ENCODE measurements at places on chromosomes 7 and 10. TPM values are rescaled to one million over a fixed set of nuclear protein-coding genes. Genes with fewer than 3 reads are reported as not detected.

DNA sequence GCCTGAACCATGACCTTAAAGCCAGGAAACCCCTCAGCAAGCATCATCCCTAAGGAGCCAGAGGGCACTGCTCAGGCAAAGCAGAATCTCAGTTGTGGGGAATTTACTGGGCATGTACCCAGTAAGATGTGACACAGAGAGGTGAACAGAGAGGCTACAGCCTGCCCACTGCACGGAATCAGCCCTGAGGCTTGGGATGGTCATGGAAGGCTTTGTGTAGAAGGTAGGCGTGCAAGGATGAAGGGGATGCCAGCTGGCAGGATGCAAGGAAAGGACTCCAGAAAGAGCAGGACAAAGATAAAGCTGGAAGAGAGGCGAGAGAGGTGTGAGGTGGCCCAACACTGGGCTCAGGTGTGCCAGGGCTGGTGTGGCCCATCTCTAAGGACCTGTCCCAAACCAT lies 2.4 kb upstream of the AIFM2 start:
- no peak for DNase-seq

GRCh38 chr10:71571460-71572175 lies 148.0 kb downstream of the C10orf105 start:
- DNase-seq = no peak

GRCh38 chr10:4755286-4755989 lies 70.6 kb upstream of the AKR1E2 start:
- DNase-seq = peak; percentile 20

- DNase-seq = no peak
Measured at GRCh38 chr7:155227788-155228458, 69.8 kb upstream of the INSIG1 start.

Gene NODAL
- not detected for total RNA-seq

DNA sequence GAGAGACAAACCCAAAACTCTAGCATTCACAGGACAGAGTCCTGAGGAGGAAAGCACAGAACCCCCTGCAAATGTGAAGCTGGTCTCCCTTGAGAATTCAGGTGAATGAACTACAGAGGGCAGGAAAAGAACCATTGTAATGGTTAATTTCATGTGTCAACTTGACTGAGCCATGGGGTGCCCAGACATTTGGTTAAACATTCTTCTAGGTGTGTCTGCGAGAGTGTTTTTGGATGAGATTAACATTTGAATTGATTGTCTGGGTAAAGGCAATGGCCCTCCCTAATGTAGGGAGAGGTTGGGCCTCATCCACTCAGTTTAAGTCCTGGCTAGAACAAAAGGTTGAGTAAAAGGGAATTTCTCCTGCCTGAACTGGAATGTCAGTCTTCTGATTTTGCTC lies 15.7 kb upstream of the CDK1 start:
- no peak for DNase-seq

- DNase-seq = no peak
Measured at GRCh38 chr7:141406347-141406746, 144.9 kb upstream of the AGK start.

GRCh38 chr10:3763035-3763456 lies 22.0 kb downstream of the KLF6 start:
- peak; percentile 76 for DNase-seq

Gene ZNF488
- total RNA-seq = not detected

DNA sequence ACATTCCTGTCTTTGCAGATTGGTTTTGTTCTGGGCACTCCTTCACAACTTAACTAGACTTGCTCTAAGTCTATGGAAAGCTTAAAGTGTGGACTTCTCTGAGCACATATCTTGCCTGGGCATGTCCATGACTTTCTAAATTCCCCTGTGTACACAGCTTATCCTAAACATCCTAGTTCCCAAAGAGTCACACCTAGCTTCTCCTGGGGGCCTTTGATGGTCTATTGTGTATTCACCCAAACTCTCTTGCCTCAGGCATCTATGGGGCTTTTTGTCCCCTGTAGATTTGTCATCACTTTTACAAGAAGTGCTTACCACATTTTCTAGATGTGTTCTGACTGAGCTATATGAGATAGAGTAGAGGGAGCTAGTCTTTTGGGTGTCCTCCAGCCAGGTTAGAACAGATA lies 12.2 kb upstream of the ZNF488 start:
- no peak for DNase-seq

Gene PTTG1IP2
- total RNA-seq = not detected

DNA sequence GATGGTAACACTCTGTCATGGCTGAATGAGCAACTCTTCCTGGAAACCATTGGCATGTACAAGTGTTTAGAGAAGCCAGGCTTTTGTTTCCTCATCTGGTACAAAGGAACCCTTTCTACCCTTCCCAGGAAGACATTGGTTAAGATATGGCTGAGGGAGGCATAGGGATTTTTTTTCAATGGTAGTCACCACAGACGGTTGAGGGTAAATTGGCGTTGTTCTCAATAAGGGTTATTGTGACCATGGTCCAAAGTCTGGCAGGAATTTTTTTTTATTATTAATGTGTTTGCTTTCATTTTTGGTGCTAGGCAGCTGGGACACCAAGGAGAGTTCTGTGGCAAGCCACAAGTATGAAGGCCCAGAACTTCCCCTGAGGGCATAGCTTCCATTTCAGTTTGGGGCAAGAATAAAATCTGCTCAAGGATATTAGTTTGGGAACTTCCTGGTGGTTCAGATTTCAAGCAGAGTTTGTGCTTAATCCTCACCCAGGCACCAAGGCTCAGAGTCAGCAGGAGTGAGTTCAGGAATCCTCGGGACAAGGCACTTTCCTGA lies at the start of gene PLEKHS1:
TSS of gene PLEKHS1 (plus strand) at position 502 of the 552 bp plus-strand sequence. CDS start 3,596 bp downstream, outside the sequence.
- DNase-seq = no peak

DNA sequence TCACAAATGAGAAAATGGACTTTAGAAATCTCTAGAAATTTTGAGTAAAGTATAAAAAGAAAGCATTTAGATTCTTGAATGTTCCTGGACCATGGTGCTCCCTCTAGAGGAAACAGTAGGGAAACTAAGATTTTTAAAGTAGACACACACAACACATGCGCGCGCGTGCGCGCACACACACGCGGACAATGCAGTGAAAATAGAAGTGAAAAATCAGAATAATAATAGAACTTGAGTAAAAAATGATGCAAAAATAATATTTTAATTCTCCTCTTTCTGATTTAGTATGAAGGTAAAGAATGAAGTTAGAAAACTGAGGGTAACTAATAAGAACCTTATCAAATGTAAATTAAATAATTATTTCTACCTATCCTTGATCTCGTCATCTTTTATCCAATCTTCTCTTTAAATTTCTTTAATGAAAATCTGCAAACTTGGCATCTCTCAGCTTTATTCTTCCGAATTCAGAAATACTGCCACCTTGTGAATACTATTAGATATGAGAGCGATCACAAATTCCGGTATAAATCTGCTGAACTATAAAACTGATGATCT lies 117.0 kb upstream of the AMPH start:
- DNase-seq = peak; percentile 57

Gene CNTNAP2
- total RNA-seq = not detected

- DNase-seq = no peak
Measured at GRCh38 chr10:129361676-129362376, 105.2 kb upstream of the MGMT start.

- DNase-seq = no peak
Measured at GRCh38 chr7:37054624-37055241, 330.4 kb upstream of the AOAH start.

Gene EVX1
- total RNA-seq = not detected

DNA sequence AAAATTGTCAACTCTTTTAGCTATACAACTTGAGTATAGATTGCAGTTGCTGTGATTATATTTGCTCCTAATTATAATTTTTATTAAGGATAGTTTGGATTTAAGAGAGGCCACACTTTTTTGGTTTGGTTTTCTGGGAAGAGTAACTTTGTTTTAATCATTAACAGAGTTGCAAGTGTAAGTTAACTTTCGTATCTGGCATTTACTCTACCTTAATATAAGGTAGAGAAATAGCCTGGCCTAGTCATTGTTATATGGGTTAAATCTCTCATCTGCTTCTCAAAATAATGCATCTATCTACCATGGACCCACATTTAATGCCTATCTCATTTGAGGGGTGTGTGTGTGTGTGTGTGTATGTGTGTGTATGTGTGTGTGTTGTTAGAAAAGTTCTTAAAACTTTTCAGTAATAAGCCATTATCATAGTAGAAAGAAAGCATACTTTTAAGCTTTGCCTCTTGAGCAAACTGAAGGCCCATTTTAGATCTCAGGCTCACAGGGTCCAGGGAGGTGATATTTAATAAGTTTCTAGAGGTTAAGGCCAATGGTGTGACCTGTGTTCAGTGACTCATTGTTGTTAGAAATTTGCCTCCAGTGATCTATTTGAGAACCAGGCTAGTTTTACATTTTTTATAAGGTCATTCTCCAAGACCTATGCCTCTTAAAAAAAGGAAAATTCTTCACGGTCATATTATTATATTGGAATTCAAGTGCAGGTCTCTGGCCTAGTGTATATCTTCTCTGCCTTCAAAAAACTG lies 10.9 kb upstream of the TEX47 start:
- no peak for DNase-seq

Gene TEX47
- not detected for total RNA-seq

Gene ANKRD7
- 0.25 TPM for total RNA-seq

DNA sequence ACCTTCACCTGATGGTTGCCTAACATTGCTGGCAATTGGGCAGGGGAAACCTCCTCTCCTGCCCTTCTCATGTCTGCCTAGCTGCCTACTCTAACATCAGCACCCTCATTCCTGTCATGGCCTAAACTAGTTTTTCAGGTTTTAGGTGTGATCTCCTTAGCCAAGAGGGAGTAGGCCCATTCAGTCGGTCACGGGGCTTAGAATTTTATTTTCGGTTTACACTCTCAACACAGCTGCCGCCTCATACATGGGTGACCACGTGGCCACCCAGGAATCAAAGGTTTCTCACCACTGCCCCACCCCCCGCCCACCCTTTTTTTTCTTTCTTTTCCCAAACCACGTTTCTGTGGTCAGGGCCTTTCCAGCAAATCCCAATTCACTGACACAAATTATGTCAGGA lies 97.2 kb downstream of the RALA start:
- DNase-seq = no peak

GRCh38 chr7:149145031-149145845 lies 2.0 kb upstream of the ZNF398 start:
- peak; percentile 6 for DNase-seq

DNA sequence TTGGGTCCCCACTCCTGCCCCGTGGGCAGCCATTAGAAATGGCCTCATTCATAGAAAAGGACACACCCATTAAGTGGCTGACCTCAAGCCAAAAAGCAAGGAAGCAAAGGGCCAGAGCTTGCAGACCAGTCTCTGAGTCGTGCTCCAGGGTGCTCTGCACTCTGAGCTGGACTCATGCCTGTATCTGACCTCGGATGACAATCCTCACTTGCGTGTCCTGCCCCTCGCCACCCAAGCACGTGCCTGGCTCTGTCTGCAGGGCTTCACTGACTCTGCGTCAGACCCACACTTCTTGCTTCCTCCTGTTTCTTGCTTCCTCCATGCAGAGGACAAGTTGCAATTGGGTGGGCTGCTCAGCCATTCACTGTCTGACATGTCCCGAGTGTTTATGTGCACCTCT lies 138.8 kb downstream of the OAT start:
- no peak for DNase-seq

Gene TLX1
- not detected for total RNA-seq

Gene DNAH11
- total RNA-seq = 0.51 TPM

- peak; percentile 40 for DNase-seq
Measured at GRCh38 chr10:42754155-42755027, 28.2 kb upstream of the BMS1 start.

- no peak for DNase-seq
Measured at GRCh38 chr7:42340436-42340835, 103.4 kb upstream of the GLI3 start.

Gene DDX50
- 63.4 TPM for total RNA-seq

GRCh38 chr10:128981881-128982615 lies 485.0 kb upstream of the MGMT start:
- no peak for DNase-seq

DNA sequence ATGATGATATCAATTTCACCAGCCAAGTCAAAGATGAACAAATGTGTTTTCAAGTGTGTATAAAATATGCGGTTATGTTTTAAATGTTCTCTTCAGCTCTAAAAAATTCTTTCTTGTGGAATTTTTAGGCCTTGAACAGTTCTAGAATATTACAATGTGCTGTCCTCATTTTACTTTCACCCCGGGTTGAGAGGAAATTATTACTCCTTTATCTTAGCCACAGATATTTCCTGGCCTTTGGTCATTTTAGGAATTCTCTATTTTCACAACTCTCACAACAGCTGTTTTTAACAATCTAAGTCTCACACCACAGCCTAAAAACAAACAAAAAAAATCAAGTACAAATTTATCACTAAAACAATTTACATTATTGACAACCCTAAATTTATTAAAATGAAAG lies 112.2 kb upstream of the HGF start:
- peak; percentile 22 for DNase-seq

Gene ASZ1
- not detected for total RNA-seq

Gene CELF2
- 10.6 TPM for total RNA-seq

Gene NCF1
- not detected for total RNA-seq

DNA sequence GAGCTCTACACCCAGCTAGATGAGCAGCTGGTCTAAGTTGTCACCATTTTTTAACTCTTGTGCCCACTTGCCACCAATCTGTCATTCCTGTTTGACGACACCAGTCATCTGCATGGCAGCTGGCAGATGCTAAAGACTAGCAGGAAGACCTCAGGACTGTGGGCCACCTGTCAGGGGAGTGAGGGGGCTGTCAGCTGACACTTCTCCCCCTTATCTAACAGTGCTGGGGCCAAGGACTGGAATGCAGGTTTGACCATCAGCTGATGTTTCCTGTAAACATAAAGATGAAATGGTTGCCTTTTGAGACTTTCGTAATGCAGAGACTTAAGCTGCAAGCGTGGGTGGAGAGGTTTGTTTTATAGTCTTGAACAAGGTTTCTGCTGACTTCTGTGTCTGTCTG lies 93.5 kb downstream of the WNT2 start:
- peak; percentile 21 for DNase-seq

DNA sequence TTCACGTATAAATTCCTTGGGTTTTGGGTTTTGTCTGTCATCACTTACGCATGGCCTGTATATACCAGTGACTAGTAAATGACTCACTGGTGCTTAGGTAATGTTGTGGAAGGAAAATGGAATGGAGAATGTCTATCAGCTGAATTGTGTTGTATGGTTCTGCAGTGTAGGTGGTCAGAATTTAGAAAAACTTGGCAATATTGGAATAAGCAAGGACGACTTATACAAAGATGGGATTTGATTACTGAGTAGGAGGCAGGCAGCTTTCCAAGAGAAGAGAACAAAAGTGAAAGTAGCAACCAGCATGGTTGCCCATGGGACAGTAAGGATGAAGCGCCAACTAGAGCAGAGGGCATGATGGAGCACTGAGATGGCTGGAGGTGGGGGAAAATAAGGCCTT lies 168.6 kb upstream of the CSTF2T start:
- peak; percentile 94 for DNase-seq

Gene SNCG
- total RNA-seq = 1.8 TPM

Gene NUPR2
- total RNA-seq = not detected

- no peak for DNase-seq
Measured at GRCh38 chr10:70084189-70084588, 31.5 kb downstream of the MACROH2A2 start.

Data from GM23248 (cell line).